Thoracic aorta (tissue), 2 donors: ENCODE measurements at places on chromosomes 4 and X.

DNA sequence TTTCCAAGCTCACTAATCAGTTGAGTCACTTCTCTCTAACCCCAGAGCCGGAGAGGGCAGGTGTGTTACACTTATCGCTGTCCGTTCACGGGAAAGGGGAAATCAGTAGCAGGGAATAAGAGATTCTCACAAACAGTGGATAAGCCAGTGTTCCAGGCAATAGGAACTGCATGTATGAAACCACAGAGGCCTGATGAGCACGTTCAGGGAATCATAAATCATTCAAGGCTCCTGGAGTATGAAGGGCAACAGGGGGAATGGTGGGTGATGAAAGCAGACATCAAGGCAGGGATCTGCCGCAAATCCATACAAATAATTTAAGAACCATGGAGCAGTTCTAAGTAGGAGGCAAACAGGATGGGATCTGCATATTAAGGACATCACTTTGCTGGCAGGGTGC lies 59.1 kb upstream of the ADGRG2 start:
- DNase-seq = no peak

DNA sequence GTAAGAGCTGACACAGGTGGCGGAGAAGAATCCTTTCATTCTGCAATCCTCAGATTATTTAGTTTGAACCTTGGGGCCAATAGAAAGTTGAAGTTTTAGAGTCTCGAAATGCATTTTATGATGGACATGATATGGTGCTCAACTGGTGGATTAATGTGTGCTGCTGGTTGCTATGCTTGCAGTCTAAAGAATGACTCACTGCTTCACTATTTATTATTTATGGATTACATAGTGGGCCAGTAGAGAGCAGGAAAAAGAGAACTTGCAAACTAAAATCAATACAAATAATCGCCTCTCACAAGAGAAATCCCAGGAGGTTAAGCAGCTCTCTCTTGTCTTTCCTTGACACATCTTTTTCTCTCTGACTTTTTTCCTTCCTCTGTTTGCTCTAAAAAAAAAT lies 2326.8 kb upstream of the AGA start:
- no peak for DNase-seq

GRCh38 chr4:169122422-169122821 lies 112.4 kb upstream of the CBR4 start:
- no peak for DNase-seq

- DNase-seq = no peak
These were observed 359.7 kb downstream of the ADAM29 start for GRCh38 chr4:175277816-175278215.

DNA sequence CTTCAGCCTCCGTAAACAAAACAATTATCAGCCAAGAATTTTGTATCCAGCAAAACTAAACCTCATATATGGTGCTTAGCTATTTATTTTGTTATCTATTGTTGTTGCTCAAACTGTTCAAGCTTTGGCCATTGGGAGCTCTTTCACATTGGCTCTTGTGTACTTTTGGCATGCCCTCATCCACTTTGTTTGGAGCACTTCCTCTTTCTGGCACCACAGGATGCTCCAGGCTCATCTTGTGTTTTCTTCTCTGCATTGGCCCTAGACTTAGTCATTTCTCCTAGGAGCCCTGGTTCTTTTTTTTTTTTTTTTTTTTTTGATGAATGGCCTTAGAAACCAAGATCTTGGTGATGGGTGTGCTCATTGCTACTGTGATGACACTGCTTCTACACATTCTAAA lies 74.5 kb downstream of the DIPK2B start:
- no peak for DNase-seq

- DNase-seq = no peak
These were observed 89.7 kb downstream of the ARHGAP10 start for GRCh38 chr4:147821555-147821954.

DNA sequence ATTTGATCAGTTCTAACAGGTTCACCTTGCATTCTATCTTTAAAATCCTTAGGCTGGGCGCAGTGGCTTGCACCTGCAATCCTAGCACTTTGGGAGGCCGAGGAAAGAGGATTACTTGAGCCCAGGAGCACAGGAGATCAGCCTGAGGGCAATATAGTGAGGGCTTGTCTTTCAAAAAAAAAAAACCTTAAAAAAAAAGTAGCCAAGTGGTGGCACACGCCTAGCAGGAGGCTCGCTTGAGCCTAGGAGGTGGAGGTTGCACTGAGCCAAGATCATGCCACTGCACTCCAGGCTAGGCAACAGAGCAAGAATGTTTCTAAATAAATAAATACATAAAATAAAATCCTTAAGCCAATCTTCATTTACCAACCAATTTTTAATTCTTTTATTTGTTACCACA lies 75.6 kb downstream of the PRSS12 start:
- no peak for DNase-seq

- no peak for DNase-seq
These were observed 107.0 kb upstream of the TLL1 start for GRCh38 chr4:165766018-165766417.

- DNase-seq = no peak
These were observed 5.4 kb upstream of the SH3BP2 start for GRCh38 chr4:2787230-2788100.

DNA sequence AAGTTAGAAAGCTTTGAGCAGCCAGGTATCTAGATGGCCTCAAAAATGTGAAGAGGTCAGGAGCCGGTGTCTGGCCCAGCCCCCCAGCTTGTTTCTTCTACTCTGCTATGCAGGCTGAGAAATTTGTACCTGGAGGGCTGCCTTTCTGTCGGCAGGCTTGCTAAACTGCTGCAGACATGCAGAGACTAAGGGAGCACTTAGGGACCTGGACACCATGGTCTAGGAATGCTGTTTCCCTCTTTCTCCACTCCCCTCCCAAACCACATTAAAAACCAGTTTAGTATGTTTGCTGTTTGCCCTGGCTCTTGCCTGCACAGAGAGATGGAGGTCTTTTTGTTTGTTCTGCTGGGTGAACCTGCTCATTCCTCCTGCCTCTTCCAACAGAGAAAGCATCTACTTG lies 157.1 kb upstream of the DGKK start:
- no peak for DNase-seq

DNA sequence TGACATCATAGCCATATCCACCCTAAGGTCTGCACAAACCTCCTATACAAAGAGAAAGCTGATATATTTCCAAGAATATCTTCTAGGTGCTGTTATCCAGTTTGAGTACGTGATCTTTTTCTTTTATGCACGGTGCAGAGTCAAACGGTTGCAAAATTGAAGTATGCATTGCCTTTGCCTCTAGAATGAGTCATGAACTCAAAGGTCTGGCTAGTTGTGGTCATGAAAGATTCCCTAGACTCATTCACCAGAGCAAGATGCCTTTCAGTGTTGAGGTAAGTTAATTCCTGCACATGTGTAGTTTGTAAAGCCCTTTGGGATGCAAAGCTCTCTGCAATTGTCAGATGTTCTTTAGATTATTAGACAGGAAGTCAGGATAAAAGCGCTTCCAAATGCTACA lies 704.4 kb downstream of the PCDH19 start:
- no peak for DNase-seq

GRCh38 chr4:5887011-5887360 lies 5.9 kb downstream of the CRMP1 start:
- DNase-seq = no peak

DNA sequence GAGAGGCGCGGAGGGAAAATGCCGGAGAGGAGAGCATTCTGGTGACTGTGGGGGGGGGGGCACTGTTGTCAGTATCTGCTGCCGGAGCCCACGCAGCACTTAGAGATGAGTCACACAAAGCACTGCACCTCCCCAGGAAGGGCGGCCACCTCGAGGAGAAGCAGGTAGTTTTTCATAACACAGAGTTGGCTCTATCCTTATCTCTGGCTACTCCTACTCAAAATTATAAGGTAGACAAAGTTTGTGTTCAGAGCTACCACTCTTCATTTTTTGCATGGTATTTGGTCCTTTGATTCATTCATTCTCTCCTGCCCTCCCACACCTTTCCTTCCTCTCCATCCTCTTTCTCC lies 76.2 kb upstream of the SCOC start:
- DNase-seq = no peak

DNA sequence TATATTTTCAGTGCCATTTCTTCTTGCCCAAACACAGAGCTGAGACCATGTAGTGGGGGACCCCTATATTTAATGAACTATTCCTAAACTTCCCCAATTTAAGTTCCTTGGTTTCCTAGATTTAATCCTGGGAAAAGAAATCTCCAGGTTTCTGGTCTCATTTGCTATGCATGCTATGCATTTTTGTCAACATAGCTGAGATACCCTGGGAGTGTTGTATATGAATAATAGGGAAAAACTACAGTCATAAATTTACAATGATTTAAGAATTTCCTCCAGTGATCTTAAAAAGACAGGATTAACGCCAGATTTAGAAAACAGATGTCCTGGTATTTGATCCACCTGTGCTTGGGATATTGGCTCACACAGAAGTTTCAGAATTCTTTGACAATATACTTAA lies 136.8 kb upstream of the RAPGEF2 start:
- DNase-seq = no peak

- no peak for DNase-seq
These were observed 161.7 kb downstream of the DCHS2 start for GRCh38 chr4:154329939-154330338.

DNA sequence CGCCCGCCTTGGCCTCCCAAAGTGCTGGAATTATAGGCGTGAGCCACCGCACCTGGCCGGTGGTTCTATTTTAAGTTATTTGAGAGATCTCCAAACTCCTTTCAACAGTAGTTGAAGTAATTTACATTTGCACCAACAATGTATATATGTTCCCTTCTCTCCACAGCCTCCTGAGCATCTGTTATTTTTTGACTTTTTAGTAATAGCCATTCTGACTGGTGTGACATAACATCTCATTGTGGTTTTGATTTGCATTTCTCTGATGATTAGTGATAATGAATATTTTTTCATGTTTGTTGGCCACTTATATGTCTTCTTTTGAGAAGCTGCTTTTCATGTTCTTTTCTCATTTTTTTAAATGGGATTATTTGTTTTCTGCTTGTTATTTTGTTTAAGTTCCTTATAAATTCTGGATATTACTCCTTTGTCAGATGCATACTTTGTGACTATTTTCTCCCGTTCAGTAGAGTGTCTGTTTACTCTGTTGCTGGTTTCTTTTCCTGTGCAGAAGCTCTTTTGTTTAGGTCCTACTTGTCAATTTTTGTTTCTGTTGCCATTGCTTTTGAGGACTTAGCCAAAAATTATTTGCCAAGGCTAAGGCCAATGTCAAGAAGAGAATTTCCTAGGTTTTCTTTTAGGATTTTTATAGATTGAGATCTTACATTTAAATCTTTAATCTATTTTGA lies 213.2 kb downstream of the ARHGAP24 start:
- DNase-seq = no peak

- DNase-seq = no peak
These were observed 115.1 kb downstream of the RASGEF1B start for GRCh38 chr4:81356621-81357020.
